ACHN (cell line): ENCODE measurements at places on chromosomes 7 and 10.
A peak's percentile ranks its signal among the peaks of the same experiment; 100 is the strongest.

DNA sequence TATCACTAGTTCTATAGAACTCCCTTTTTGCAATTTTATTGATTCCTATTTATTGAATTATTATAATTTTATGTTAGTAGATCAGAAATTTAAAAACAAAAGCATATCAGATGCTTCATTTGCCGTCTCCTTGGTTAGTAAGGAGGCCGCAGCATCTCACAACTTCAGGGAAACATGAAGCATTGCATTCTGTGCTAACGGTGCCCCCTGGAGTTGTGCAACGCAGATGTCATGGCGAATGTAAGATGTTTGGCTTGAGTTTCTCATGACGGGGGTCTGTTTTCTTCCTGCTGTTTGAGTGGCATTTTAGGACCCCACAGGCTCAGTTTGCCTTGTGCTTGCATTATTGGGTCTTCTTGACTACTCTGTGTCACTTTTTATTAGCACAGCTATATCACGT lies 124.8 kb downstream of the CNNM2 start:
- DNase-seq, result no peak

DNA sequence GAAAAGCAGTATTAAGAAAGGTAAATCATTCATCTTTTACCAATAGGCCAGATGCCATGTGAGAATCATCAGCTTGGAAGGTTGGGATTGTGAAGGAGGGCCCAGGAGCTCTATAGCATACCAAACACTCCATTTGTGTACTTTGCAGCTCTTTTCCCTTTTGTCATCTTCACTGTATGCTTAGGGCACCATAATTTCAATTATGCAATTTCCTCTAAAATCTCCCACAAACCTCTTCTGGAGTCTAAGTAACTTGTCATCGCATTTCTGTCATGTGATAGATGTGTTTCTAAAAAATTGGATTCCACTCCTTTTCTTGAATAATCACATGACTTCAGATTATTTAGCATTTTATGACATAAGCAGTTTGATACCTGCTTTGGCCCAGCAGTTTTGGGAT lies 17.9 kb downstream of the RPP30 start:
- DNase-seq, result no peak

GRCh38 chr7:64951250-64951848 lies 39.5 kb downstream of the ZNF117 start:
- peak; percentile 59 for DNase-seq

GRCh38 chr10:82400841-82401240 lies 525.8 kb downstream of the NRG3 start:
- no peak for DNase-seq
